ENCODE measurements at places on chromosomes 7 and 10. TPM values are rescaled to one million over a fixed set of nuclear protein-coding genes. Genes with fewer than 3 reads are reported as not detected.
A peak's percentile ranks its signal among the peaks of the same experiment; 100 is the strongest.

- DNase-seq: no peak
Measured at GRCh38 chr7:101597941-101598340, 31.2 kb downstream of the MYL10 start.

- no peak for DNase-seq
Measured at GRCh38 chr7:15167912-15168311, 265.4 kb upstream of the DGKB start.

- peak; percentile 45 for DNase-seq
Measured at GRCh38 chr10:73218431-73219191, 28.4 kb downstream of the DNAJC9 start.

- peak; percentile 37 for DNase-seq
Measured at GRCh38 chr7:51366930-51367613, 50.5 kb upstream of the COBL start.

GRCh38 chr7:380711-381210, 90.8 kb downstream of the FOXL3 start:
- no peak for DNase-seq

- DNase-seq: no peak
Measured at GRCh38 chr7:147833557-147833956, 757.0 kb upstream of the C7orf33 start.

Gene MCM10
- 8.1 TPM for total RNA-seq

All from fibroblast of villous mesenchyme (primary cell).